ENCODE measurements at places on chromosomes 16 and 17.

DNA sequence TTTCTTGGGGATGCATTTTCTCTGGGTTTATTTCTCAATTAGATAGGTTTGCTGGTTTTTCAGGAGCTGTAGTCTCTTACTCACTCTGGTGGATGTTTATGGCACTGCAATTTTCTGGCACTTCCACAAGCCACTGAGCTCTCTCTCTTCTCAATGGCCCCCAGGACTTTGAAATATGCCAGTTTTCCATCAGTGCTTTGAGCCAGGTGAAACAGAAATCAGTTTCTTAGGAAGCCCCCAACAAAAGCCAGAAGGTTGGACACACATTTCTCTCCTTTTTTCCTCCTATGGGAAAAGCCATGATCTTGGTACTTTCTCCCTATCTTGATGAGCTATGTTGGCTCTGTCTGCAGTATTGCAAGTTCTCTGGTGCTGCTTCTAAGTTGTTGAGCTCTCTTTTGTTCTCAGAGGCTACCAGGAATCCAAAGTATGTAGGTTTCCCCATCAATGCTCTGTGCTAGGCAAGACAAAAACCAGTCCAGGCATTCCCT is 90.7 kb upstream of the SMIM36 start:
- peak; percentile 58 for DNase-seq

- peak; percentile 61 for DNase-seq
Observed at GRCh38 chr17:7561589-7562207, at the start of gene SENP3. Gene SENP3 (plus strand): TSS chr17:7561919. CDS start chr17:7563077, 1,158 bp downstream.

DNA sequence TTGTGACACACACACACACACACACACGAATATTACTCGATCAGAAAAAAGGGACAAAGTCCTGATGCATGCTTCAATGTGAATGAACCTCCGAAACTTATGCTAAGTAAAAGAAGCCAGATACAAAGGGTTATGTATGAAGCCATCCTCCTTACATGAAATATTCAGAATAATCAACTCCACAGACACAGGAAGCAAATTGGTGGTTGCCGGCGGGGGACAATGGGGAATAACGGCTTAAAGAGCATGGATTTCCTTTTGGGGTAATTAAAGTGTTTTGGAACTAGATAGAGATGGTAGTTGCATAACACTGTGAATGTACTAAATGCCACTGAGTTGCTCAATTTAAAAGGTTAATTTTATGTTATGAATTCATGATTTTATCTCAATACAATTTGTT is 8.1 kb upstream of the CACNG5 start:
- no peak for DNase-seq

DNA sequence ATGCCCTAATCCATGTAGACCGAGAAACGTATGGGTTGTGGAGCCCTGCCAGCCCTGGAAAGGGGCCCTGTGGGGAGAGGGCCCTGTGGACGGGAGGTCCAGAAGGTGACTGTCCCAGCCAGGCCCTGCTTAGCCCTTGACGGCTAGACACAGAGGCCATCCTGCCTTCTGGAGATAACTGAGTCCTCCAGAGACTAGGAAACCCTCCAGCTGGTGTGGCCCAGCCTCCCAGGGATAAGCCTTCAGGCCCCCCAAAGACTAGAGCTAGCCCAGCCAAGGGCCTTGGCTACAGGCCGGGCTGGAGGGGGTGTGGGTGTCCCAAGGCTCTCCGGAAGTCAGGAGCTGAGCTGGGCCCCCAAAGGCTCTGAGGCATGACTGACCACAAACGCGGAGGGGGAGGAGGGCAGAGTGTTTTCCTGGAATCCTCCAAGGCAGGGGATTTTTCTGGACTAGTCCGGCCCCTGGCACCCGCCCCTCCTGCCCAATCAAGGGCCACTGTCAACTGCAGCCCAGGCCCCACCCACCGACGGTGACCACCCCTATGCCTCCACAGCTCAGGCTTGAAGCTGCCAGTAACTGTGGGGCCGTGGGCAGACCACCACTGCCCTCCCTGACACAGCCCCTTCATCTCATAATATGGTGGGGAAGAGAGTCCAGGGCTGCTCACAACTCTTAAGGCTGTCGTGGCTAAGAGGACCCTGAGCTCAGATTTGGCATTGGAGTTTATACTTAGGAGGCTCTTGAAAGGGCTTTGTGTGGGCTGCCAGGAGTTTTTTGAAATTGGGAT is 885 bp upstream of the VASN start:
- no peak for DNase-seq

DNA sequence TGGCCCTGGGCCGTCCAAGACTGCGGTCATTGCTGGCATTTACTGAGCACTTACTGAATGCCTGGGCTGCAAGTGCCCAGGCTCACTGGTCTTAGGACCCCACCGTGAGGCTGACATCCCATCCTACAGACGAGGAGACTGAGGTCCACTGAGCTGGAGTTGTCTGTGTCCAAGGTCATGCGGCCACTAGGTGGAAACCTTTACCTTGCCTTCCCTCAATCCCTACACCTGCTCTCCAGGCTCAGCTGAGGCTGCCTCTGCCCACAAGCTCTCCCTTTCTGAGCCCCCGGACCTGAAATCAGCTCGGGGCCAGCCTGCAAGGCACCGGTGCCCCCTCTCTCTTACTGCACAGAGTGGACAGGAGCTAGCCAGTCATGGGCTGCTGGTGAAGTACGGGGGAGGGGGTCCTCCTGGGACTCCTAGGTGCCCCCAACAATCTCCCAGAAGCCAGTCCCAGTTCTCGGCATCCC is 1.5 kb downstream of the CASKIN1 start:
- DNase-seq, result peak; percentile 43

DNA sequence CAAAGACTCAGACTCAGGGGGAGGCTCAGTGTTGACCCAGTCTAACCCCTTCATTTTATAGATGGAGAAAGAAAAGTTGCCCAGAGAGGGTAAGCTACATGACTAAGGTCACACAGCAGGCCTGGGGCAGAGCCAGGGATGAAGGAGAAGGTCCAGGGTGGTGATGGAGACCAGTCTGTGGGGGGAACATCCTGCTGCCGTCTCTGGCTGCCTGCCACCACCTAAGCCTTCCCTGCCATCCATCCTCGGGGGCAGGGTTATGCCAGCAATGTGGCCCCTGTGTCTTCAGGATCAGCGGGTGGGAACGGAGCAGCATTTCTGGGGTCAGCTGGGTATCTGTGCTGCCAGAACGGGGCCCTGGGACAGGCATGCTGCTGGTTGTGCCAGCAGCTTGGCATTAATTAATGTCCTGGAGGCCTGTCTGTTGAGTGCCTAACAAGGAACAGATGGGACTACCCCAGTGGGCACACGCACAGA is 5.5 kb downstream of the DOK4 start:
- no peak for DNase-seq

DNA sequence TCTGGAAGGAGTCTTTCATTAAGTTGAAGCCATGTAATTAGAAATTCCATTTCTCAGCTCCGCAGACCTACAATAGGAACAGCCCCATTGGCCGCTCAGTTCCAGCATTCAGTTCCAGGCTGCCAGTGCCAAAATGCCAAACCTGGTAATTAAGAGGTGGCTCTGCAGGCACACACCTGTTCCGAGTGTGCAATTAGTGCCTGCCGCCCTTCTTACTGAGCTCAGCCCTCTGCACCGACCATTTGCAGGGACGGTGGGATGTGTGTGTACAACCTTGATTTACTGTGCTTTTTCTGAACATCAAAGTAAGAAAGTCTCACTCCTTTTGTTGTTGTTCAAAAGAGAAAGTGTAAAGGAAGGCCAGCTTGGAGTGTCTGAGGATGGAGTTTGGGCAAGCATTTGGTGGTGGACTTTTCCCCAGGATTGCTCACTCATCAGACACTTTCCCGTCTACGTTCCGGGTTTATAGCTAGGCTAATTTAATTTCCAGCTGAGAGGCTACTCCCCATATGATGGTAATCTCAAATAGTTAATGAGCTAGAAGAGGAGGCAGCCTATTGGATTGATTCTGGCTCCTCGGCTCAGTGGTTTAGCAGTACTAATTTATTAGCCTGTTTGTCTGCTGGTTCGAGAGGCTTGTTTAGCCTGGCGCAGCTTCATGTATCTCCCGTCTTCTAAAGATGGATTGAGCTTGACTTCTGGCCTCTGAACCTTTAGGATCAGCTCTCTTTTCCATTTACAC is 20.0 kb downstream of the HS3ST3B1 start:
- no peak for DNase-seq

DNA sequence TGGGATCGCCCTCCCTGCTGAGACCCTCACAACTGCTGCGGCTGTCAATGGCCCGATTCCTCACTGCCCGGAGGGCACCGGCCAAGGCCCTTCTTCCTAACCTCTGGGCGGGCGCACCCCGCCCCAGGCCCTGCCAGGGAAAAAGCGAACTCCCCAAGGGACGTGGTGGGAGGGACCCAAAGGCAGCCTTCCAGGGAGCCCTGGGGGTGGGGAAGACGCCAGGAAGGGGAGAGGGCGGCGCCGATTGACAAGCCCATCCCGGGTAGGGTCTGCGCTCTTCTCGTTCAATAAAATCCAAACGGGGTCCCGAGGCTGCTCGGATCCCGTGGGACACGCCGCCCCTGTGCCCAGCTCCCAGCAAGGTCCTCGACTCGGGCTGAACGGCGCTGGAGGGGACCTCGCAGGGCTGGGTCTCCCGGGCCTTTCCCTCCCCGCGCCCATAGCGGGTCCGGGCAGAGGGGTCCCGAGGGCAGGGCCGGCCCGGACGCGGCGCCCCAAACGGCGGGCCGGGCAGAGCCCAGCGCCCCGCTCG is 416 bp downstream of the KIFC3 start:
- no peak for DNase-seq

- DNase-seq, result no peak
Observed at GRCh38 chr17:56160422-56160821, 7.1 kb downstream of the ANKFN1 start.

DNA sequence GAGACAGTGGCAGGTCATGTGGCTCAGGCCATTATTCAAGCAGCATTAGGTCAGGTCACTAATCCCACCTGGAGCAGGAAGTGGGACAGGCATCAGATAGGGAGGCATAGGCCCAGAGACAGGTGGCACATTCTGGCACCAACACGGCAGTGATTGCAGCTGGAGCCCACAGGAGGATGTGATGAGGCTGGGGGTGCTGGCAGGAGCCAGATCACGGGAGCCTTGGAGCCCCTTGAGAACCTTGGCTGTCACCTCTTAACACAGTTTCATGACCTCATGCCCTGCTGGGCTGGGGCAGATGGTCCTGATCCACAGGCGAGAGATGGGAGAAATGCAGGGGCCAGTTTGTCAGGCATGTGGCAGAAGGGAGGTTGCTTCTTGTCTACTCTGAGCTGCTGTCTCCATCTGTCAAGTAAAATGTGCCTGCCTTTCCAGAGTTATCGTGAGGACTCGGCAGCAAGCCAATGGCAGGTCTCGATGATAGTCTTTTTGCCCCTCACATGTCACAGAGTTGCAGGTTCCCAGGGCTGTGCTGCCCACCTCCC is 109.6 kb downstream of the CLEC16A start:
- DNase-seq, result no peak

DNA sequence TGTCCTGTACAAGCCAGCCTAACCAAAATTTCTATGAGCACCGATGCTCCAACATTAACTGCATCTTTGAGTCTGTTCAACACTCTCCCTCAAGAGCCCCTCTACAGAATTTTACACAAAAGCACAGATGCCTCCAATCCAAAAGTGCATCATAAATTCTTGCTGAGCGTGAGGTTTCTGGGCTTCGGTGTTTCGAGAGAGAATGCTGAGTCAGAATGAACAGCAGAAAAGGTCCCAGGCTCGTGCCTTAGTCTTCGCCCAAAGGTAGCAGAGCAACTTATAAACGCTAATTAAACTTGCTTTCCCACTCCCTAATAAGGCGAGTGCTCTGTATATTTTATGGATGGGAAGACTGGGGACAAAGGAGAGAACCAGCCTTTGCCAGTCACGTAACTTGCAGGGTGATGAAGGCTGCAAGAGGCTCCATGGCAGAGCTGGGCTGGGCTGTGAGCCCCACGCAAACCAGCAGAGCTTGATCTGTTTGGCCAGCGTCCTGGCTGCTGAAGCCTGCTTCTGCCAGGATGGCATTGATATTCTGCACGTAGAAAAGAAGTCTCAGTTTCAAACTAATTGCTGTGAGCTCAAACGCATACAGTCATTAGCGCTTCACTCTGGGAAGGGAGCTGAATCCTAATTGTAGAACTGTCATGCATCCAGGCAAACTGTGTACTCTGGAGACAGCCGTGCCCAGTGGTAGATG is 138.5 kb downstream of the DNAH9 start:
- DNase-seq, result no peak

DNA sequence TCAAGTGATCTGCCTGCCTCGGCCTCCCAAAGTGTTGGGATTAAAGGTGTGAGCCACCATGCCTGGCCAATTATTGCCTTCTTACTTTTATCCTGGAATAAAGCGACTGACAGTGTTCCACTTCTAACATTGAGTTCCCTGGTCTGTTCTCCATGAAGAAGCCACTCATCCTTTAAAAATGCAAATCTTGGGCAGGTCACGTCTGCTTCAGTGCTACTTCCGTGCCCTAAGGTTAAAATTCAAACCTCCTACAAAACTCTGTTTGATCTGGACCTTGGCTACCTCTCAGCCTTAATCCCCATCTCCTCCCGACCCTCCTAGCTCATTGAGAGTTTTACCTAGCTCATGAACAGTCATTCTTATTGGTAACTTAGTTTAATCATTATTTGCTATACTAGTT is 9.6 kb upstream of the SHISA9 start:
- no peak for DNase-seq

DNA sequence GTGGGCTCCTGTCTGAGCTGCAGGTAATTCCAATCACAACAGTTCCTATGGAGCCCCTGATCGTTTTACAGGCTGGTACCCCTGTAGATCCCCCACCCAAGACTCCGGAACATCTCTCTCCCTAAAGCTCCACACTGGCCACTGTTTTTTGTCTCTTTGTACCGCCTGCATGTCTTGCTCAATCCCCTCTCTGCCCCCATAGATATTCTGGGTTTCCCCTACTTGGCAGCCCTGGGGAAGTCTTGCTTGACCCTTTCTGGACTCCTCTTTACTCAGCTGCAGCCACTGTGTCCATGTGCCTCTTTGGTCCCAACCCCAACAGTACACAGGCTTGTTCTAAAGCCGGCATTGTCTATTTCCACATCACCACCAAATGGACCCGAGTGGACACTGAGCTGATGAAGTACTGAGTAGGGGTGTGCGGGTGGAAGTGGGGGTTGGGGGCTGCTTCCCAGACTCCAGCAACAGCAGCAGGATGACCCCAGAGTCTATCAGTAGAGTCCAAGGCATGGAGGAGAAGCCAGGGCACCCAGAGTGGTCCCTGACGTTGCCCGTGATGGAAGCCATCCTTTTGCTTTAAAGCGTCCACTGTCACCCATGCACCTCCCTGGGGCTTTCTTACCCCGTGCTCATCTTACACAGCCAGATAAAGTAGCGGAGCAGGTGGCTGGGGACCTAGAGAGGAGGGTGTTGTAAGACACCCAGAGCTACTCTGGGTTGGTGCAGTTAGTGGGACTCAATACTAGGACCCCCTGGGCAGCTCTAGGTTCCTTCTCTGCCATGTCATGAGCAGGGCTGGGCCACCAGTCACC is 6.4 kb downstream of the CD300LB start:
- DNase-seq, result no peak

GRCh38 chr16:79798416-79799053 is 198.0 kb upstream of the MAF start:
- DNase-seq, result no peak

GRCh38 chr16:81040842-81041241 is 5.2 kb downstream of the ATMIN start:
- no peak for DNase-seq

DNA sequence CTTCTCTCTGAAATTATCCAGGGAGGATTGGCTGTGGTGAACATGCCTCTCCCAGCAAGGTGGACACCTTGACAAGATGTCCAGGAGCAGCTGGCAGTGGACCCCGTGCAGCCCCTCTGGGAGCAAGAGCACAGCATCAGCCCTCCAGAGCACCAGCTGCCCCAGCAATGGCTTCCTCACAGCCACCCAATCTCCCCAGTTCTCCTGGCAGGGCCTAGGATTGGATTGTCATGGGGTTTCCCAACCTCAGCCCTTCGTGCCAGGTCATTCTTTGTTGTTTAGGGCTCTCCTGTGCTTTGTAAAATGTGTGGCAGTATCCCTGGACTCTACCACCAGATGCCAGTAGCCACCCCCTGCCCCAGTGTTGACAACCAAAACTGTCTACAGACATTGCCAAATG is 1.8 kb upstream of the KRT36 start:
- DNase-seq, result no peak

All from AML-193 (cell line).